IPS DF 6.9 (cell line): ENCODE measurements at places on chromosomes 6 and 20.

GRCh38 chr20:53750827-53751619, 157.4 kb upstream of the ZNF217 start:
- no peak for DNase-seq

GRCh38 chr6:169310983-169311382, 57.3 kb upstream of the THBS2 start:
- no peak for DNase-seq

GRCh38 chr6:163300838-163301237, 113.7 kb upstream of the QKI start:
- DNase-seq: no peak

- no peak for DNase-seq
Observed at GRCh38 chr20:20815711-20816455, 103.4 kb upstream of the RALGAPA2 start.

DNA sequence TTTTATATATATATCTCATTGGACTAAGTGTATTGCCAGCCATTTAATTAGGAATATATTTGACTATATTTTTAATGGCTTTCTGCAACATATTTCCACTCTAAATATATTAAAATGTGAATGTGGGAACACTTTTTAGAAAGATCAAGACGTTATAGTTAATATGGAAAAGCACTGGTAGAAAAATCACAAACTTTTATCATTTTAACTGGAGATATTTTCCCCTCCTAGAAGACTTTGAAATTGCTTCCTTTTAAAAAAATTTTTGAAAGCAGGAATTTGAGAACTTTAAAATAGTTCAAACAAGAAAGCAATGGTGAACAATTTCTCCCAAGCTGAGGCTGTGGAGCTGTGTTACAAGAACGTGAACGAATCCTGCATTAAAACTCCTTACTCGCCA, at the start of gene TAAR9:
Gene TAAR9 (plus strand): TSS at position 301 of the 400 bp plus-strand sequence. CDS start 13 bp downstream, at position 314.
- DNase-seq: no peak

DNA sequence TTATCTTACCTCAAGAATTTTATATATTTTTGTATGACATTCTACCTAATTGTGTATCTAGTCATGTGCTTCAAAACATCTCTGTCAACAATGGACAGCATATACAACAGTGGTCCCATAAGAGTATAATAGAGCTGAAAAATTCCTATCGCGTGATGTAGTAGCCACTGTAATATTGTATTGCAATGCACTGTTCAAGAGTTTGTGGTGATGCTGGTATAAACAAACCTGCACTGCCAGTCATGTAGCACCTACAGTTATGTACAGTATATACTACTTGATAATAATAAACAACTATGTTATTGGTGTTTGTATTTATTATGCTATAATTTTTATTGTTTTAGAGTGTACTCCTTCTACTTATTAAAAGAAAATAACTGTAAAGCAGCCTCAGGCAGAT, 672.7 kb downstream of the CD109 start:
- no peak for DNase-seq

GRCh38 chr6:118283766-118284165, 264.3 kb upstream of the PLN start:
- DNase-seq: no peak

DNA sequence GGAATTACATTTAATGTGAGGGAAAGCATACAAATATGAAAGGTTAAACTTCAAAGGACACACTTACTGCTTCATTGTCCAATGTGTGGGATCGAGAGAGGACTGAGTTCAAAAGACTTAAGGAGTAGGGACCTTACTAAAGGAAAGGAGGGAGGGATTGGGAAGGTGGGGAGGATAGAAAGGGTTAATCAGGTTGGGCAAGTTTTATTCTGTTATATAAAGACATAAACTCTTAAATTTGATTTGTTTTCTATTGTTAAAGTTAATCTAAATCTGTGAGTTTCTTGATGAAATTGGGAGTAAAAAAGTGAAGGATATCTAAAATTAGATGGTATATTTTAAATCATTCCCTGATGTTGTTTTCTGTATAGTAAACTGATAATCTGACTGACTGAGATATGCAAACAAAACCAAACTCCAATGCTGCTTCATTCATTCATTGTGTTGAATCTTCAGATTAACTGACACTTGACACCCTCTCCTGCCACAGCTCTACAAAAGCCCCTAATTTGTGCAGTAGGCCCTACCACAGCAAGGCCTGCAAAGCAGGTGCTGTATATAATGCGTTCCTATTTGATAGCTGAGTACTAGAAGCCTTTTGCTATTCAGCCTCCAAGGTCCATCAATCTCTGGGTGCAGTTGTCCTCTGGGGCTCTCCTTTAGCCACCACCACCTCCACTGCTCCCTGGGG, 1.3 kb upstream of the UBE2J1 start:
- no peak for DNase-seq

DNA sequence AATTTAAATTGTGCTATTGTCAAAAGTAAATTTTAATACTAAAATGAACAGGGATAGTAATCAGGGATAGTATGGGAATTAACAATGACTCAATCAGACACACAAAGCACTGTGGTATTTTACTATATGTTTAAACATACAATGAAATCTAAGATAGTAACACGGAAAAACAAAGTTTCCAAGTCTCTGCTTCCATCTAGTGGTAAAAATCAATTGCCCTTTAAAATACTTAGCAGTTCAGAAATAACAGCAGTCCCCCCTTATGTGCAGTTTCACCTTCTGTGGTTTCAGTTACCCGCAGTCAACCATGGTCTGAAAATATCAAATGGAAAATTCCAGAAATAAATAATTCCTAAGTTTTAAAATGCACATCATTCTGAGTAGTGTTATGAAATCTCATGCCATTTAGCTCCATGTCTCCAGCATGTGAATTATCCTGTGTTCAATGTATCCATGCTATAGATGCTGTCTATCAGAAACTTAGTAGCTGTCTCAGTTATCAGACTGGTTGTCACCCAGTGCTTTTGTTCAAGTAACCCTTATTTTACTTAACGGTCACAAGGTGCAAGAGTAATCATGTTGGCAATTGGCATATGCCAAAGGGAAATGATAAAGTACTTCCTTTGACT, 58.5 kb downstream of the AHI1 start:
- DNase-seq: no peak

GRCh38 chr6:104754788-104755409, 104.8 kb downstream of the HACE1 start:
- no peak for DNase-seq

GRCh38 chr20:63102721-63103375, 96.1 kb upstream of the BHLHE23 start:
- no peak for DNase-seq

- DNase-seq: no peak
Observed at GRCh38 chr6:131754088-131754487, 43.3 kb upstream of the CTAGE9 start.

DNA sequence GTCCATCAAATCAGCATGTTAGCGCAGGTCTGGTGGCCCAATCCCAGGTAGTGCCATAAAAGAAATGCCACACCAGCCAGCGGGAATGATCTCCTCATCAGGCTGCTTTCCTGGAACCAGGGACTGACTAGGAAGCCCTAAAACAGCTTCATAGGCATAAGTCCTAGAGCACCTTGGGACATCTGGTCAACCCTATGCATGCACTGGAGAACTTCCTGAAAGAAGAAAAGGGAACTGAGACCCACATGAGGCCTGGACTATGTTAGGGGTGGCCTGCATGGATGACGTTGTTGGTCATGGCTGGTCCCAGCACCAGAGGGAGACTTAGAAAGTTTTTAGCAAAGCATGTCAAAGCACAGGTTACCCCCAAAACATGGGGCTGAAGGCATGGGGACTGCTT, 7.6 kb upstream of the KCNK16 start:
- DNase-seq: no peak

GRCh38 chr6:3426927-3427686, 29.7 kb downstream of the SLC22A23 start:
- DNase-seq: no peak

DNA sequence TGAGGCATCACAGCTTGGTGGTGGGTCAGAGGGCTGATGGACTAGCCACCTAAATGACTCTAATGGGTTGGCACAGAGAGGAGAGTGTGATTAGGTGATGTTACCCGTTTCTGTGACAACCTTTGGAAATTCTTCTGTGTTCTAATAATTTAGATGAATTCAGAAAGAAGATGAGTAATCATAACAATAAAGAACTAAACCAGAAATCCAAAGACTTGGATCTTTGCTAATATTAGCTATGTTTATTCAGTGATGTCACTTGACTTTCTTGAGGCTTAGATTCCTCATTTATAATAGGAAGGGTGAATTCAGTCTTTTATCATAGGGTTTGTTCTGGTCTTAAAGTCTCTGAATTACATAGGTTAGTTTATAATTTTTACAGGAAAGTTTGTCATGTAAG, 19.9 kb downstream of the CRYBG1 start:
- DNase-seq: no peak

DNA sequence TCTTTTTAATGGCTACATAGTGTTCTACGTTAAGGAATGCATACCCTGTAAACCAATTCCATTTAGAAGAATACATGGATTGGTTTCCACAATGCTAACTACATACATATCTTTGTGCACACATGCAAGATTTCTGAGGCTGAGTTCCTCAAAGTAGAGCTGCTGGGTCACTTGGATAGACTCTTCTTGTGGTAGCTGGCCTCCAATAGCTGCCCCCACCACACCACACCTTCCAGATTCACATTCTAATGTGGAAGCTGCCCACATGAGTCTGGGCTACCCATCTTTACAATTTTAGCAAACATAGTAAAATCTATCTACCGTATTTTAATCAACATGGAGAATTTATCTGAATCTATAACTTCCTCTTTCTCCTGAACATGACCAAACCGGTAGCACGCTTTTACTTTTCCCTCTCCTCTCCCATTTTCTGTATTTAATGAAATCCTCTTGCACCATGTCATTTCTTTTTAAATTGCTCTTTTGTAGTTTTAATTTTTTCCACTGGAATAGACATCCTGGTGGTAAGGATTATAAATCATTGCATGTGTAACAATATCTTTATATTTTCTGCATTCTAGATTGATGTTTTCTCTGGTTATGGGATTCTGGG, 74.7 kb upstream of the CITED2 start:
- DNase-seq: no peak

- no peak for DNase-seq
Observed at GRCh38 chr6:46422619-46423018, 68.6 kb downstream of the RCAN2 start.

DNA sequence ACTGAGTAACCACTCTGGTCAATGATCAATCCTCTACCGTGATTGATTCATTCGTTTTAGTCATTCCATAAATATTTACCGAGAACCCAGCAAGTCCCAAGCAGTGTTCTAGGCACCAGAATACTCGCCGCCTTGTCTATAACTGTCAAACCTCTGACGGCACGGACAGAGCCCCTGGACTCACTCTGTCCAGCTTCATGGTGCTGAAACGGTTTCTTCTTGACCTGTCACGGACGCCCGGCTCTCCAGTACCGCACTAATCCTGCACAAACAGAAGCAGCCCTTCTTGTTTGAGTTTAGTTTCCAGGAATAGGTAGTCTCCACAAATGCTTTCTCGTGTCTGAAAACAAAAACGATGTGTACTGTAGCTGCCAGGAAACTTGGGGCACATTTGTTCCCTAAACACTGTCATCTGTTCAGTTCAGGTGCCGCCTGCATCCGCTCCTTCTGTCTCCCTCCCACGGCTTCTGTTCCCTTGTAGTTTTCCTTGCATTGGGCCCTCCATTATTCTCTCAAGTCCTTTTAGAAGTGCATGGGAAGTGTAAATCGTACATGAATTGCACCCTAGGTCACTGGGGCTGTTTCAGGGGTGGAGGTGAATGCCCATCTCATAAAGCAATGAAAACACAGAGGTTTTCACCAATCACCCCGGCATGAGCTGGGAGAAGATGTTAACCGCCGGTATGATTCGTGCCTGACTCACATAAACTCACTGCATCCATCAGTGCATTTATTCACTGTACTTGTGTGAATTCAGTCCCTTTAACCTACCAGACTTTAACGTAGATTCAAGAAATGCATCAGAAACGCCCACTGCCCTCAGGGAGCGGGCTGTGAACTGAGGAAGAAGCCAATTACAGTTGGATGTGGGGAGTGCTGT, 209.3 kb upstream of the CDH4 start:
- no peak for DNase-seq

GRCh38 chr6:27136978-27137814, 110.3 kb upstream of the PRSS16 start:
- no peak for DNase-seq

DNA sequence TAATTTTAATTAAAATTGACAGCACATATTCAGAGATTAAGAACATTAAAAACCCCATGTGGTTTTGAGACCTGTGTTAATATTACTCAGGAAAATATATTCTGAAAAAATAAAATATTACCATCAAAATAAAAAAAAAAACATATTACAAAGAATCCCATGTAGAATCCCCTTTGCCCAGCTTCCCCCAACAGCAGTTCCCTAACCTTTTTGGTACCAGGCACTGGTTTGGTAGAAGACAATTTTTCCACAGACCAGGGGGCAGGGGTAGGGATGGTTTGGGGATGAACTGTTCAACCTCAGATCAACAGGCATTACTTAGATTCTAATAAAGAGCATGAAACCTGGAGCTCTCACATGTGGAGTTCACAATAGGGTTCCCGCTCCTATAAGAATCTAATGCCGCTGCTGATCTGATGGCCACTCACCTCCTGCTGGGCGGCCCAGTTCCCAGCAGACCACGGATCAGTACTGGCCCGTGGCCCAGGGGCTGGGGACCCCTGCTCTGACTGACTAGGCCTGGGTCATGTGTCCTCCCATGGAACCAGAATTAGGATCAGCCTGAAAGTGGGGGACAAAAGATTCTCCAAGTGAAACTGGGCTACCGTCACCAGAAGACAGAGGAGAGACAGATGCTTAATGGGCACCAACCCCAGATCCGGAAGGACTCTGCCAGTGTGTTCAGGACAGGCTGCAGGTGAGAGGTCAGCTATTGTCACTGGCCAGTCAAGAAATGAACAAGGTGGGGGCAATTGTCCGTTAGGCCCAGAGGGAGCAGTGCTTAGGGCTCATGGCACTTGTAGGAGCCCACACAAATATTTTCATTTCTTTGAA, 235.5 kb downstream of the PREX1 start:
- DNase-seq: no peak

DNA sequence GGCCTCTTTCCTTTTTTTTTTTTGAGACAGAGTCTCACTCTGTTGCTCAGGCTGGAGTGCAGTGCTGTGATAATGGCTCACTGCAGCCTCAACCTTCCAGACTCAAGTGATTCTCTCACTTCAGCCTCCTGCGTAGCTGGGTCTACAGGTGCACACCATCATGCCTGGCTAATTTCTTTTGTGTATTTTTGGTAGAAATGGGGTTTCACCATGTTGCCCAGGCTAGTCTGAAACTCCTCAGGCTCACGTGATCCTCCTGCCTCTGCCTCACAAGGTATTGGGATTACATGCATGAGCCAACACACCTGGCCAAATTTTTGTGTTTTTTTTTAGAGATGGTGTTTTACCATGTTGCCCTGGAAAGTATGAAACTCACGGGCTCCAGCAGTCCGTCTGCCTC, 29.3 kb downstream of the SRC start:
- DNase-seq: no peak

- DNase-seq: no peak
Observed at GRCh38 chr6:166667796-166668610, 41.0 kb upstream of the RPS6KA2 start.
